ENCODE measurements at places on chromosomes 12 and 14. TPM values are rescaled to one million over a fixed set of nuclear protein-coding genes. Genes with fewer than 3 reads are reported as not detected.

ASIC1 gene
- total RNA-seq: 24.6 TPM

OR4E1 gene
- total RNA-seq: not detected

CIROP gene
- total RNA-seq: not detected

TBX3 gene
- 1.5 TPM for total RNA-seq

SLIRP gene
- 44.3 TPM for total RNA-seq

CRY1 gene
- 37.9 TPM for total RNA-seq

IFI27 gene
- 11.6 TPM for total RNA-seq

DTX1 gene
- total RNA-seq: 34.9 TPM

SERPINA10 gene
- total RNA-seq: not detected

TAMALIN gene
- total RNA-seq: 1.5 TPM

GPR137C gene
- 32.7 TPM for total RNA-seq

AMN gene
- total RNA-seq: 0.25 TPM

LAG3 gene
- total RNA-seq: not detected

SMIM41 gene
- total RNA-seq: not detected

OR4E2 gene
- total RNA-seq: not detected

ST8SIA1 gene
- total RNA-seq: 16.0 TPM

PNMA1 gene
- 113 TPM for total RNA-seq

GUCY2C gene
- total RNA-seq: under 0.01 TPM

MYF5 gene
- total RNA-seq: not detected

DAZAP2 gene
- total RNA-seq: 45.7 TPM

KRT83 gene
- total RNA-seq: not detected

NPFF gene
- total RNA-seq: not detected

NUBPL gene
- 15.2 TPM for total RNA-seq

HAL gene
- total RNA-seq: under 0.01 TPM

BDKRB2 gene
- 0.25 TPM for total RNA-seq

RNASE1 gene
- 8.9 TPM for total RNA-seq
